Activated T-helper 17 cell treated with anti-CD3 and anti-CD28 coated beads, Interleukin-2, amount 50 U/mL, for 72 hours (primary cell): ENCODE measurements at places on chromosomes 1 and 21. TPM values are rescaled to one million over a fixed set of nuclear protein-coding genes. Genes with fewer than 3 reads are reported as not detected.

GRCh38 chr1:94413311-94413710, 4.9 kb upstream of the ABCD3 start:
- no peak for ATAC-seq

- peak; percentile 64 for ATAC-seq
Observed at GRCh38 chr1:18951818-18952391, 4.6 kb downstream of the IFFO2 start.

GRCh38 chr1:244231193-244231571, 180.1 kb downstream of the ZBTB18 start:
- ATAC-seq = peak; percentile 86

DNA sequence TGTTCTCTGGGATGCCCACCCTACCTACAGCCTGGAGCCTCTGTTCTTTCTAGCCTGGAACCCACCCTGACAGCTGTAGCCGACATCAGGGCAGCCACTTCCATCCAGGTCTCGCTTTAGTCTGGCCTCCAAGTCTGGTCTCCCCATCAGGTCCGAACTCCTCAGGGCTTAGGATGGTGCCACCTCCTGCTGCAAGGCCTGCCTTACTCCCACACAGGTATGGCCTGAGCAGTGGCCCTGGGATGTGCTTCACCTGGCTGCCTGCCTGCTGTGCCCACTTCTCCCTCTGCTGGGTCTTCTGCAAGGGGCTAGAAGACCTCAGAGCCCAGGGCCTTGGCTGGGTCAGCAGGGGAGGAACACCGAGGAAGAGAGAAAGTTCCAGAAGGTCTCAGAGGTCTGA, 35.7 kb upstream of the MAGOH start:
- ATAC-seq = no peak

The CA14 gene
- total RNA-seq = not detected

The HES2 gene
- total RNA-seq = 0.17 TPM
